ENCODE measurements at places on chromosomes 6 and 20.
A peak's percentile ranks its signal among the peaks of the same experiment; 100 is the strongest.

- no peak for DNase-seq
These were observed 239.8 kb downstream of the ARID1B start for GRCh38 chr6:157017022-157017421.

DNA sequence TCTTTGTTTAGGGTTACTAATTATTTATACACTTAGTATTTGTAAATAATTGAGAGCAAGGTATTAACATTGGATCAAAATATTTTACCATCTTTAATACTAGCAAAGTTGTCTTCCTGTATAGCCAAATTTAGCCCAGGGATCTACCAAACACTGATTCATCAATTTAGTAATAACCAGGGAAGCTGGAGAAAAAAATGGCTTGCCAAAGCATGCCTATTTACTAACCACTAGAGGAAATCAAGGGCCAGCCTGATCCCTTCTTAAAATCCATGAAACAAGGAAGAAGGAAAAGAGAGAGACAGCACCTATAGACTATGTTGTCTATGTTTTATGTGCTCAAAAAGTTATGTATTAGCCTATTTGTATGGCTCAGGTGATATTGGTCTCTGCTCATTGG lies 450.3 kb upstream of the GJE1 start:
- no peak for DNase-seq

DNA sequence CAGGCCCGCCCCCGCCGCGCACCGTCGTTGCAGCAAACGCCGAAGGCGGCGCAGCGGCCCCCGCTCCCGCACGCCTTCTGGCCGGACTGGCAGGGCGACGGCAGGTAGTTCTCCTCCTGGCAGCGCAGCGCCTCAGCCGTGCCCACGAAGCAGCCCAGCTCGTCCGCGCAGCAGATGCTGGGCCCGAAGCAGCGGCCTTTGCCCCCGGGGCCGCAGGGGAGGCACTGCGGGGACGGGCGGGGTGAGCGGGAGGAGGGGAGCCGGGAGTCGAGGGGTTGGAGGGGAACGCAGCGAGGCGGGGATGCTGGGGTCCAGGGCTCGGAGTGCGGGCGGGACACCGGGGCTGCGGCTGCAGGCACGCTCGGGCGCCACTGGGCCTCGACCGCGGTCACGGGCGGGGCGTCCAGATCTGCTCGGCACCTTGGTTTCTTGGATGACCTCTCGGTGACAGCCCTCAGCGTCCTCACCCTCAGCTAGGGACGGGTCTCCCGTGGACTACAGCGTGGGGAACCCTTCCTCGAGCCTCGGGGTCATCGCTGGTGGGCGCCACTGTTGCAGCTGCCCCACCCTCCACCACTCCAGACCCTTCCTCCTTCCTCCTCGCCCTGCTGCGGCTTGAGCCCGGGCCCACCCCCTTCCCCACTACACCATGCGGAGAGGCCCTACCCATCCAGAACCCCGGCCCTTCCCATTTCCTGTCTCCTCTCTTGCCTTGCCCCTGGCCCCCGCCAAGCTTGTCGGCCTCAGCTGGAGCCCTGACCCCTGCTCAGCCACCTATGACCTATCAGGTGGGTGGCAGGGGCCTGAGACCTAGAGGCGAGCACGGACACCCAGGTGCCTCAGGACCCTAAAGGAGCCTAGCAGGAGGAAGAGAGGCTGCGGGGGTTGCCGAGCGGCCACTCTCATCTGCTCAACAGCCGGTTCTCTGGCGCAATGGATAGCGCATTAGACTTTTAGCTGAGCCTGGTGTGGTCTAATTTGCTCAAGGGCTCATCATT lies 1.3 kb downstream of the AVP start:
- no peak for DNase-seq

- no peak for DNase-seq
These were observed 900.1 kb upstream of the SLC35B3 start for GRCh38 chr6:9335431-9335830.

- DNase-seq: no peak
These were observed 74.1 kb upstream of the INSM1 start for GRCh38 chr20:20293691-20294385.

- no peak for DNase-seq
These were observed 78.7 kb upstream of the PHACTR3 start for GRCh38 chr20:59525500-59526241.

GRCh38 chr6:144219056-144219685 lies 66.0 kb upstream of the UTRN start:
- DNase-seq: no peak

- no peak for DNase-seq
These were observed 175.5 kb downstream of the CLVS2 start for GRCh38 chr6:123171341-123172115.

DNA sequence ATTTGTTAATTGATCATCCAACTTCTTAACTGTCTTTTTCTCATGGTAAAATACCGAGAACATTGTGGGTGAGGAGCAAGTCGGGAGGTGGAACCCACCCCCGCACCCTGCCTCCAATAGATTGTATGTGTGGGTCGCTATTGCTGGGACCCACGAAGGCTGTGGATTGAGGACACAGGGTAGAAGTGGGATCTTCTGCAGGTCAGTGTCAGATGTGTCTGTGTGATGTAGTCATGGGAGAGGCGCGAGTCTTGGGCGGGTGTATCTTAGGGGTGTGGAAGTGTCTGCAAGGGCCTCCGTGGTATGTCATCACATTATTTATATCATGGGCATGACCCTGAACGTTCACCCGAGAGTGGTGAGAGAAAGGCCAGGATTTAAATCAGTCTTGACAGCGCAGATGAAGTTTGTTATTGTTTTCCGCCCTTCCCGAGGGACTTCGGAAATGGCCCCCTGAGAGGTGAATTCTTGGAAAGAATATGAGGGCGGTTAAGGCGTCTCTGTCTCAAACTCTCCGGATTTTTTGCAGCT lies 472 bp upstream of the PAQR8 start:
- peak; percentile 4 for DNase-seq

DNA sequence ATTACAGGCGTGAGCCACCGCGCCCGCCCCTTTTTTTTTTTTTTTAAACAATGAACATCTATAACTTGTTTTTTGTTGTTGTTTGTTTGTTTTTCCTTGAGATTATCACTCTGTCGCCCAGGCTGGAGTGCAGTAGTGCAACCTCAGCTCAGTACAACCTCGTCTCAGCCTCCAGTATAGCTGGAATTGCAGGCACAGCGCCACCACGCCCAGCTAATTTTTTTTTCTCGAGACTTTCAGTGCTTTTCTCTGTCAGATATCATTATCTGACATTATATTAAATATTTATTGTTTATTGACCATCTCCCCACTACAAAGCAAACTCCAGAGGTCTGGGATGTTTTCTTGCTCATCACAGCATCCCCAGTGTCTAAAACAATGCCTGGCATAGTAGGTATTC lies 2.3 kb upstream of the DLK2 start:
- no peak for DNase-seq

GRCh38 chr20:30594112-30594511 lies 663.4 kb upstream of the DEFB115 start:
- DNase-seq: no peak

GRCh38 chr20:25274891-25275812 lies 27.3 kb downstream of the PYGB start:
- no peak for DNase-seq

DNA sequence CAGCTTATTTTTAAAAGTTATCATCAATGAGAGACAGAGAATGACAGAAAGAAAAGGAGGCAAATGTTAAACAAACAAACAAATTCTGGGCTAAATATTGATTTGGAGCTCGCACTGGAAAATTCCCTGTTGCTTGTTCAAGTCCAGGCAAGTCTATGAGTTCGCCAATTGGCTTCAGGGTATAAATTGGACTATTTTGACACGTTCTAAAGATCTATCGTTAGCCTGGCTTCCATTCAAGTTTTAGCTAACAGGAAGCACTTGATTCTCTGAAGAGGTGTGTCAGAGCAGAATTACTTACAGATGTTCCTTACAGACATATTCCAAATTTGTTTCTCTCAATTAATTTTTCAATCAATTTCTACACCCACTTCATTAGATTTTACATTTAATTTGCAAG lies 15.8 kb upstream of the RFPL4B start:
- DNase-seq: no peak

DNA sequence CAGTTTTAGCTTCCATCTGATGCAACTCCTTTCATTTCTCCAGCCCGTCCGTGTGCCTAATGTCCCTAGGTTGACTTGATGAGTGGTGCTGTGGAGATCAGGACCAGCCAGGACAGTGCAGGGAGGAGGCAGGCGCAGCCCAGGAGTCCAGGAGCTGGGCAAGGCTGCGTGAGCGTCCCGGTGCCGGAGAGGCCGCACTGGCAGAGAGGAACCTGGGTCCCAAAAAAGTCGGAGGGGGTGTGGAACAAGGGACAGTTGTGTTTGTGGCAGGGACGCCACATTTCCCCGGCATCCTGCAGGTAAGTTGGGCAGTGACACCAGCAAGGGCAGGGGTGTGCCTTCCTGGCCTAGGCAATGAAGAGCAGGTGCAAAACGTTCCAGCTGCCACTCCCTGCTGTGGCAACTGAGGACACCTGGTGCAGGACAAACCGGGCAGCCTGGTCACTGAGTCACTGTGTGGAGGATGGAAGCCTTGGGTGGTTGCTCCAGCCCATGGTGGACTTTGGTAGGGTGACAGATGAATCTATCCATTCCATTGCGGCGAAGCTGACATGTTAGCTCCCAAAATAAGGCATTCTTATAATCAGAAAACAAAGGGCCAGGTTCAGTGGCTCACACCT lies 53.2 kb downstream of the RAMACL start:
- DNase-seq: no peak

DNA sequence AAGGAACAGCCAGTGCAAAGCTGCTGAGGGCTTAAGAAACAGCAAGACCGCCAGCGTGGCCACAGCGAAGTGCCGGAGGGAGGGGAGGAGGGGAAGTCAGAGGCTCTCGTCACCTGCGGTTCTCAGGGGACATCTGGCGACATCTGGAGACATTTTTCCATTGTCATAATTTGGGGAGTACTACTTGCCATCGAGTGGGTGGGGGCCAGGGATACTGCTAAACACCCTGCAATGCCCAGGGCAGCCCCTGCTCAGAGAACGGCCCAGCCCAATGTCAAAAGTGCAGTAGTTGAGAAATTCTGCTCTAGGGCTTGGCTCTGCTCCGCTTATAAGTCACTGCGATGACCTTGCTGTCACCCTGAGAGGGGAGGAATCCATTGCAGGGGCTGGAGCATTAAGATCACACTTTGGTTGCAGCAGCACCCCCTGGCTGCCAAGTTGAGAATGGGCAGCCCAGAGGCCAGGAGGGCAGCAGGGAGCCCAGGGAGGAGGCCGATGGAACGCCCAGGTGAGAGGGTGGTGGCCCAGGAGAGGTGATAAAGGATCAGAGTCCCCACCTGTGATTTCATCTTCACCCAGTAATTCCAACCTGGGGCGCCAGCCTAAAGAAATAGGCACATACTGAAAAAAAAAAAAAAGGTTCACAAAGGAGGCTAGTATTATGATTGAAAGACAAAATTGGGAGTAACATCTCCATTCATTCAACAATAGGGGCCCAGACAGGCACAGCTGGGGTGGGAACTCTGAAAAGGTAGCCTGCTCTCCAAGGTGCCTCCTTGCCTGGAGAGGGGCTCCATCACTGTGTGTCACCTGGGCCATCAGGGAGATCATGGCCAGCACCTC lies 218.2 kb downstream of the BMP7 start:
- DNase-seq: no peak
